ENCODE measurements at places on chromosomes 2 and 18.
A peak's percentile ranks its signal among the peaks of the same experiment; 100 is the strongest.

DNA sequence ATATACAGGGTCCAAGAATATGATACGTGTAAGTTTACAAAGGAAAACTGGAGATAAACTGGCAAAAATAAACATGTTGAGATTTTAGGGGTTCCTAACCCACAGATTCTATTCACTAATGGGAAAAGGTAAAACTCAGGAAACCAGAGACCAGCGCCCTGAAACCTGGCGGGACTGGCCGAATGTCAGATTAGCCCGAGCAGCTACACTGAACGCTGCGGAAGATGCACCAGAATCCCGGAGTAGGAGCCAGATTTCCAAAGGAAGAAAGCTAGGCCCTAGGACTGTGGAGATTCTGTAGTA, 679 bp upstream of the WDR75 start:
- DNase-seq = no peak

DNA sequence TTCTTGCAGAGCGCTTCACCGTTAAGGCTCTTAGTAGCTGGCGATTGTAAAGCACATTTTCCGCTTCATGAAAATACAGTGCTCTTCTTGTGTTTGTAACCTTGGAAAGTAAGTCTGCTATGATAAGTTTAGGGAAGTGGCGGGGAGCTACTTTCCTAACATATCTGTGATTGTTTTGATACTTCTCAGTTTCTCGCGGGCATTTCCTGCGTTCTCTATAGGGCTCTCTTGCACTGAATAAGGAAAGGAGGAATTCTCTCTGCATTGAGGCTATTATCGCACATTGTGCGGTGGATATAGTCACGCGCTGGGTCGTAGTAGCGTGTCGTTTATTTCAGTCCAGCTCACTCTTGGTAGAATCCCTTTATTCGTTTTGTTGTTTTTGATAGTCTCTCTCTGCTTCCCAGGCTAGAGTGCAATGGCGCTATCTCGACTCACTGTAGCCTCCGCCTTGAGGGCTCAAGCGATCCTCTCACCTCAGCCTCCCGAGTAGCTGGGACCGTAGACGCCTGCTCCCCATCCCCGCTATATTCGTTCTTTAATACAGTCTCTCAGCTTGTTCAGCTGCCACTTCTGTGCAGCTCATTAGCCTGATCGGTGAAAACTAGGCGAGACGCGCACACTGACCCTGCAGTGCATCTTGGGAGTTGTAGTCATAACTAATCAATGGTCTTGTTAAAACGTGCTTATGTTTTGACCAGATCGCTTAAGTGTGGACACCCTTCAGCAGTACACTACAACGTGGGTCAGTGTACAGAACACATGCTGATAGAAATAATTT, 1.0 kb upstream of the PPP4R3B start:
- peak; percentile 61 for DNase-seq

- no peak for DNase-seq
These were observed 385.4 kb downstream of the SOX11 start for GRCh38 chr2:6077585-6077984.

DNA sequence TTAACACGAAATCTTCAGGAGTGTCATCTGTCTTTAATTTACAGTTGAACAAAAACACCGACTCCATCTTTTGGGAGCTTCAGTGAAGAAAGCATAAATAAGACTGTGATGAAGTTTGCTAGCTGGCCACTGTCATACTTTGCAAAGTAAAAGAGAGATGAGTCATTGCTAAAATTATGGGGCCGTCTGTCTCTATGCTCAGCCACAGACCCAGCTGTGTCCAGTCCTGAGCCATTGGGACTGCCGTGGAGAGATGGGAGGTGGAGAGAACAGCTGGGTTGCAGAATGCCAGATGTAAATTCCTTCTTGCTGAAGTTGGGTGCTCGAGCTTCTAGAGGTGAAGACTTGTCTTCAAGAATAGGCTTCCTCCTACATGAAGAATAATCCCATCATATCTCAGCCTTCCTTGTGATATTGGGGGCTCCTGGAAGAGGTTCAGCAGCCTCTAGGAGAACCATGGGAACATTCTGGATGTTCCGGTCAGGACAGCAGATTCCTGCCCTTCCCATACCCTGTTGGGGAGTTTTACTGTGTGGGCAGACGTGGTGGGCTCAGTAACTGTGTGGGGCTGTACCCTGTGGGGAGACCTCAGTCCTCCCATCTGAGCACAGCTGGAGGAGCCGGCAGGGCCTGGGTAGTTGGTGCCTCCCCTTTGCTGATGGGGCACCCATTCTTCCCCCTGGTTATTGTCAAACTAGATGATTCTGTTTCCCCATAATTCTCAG, 71.1 kb downstream of the LDLRAD4 start:
- no peak for DNase-seq

DNA sequence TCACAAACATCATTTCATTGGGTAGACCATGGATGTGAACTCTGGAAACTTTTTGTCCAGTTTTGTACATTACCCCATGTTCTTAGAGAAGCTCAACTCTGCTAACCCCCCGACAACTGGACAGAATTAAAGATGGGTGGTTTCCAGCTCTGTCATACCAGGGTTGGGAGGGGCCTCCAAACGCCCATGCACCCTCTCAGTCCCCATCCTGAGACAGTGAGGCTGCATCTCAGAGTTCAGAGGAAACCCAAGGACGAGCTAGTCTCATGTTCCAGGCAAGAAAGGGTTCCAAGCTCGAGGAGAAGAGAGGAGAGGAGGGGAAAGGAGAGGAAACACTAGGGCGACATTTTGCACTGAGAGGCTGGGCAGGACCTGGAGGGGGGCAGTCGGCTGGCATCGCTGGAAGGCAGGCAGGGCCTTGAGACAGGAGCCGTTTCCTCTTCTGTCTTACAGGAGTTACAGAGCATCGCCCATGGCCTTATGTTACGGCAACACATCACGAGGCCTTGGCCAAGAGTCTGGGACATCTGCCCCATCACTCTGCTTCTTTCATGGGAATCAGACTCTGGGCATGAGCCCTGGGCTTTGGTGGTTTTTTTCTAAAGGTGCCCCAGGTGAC, 16.4 kb downstream of the MAL start:
- DNase-seq = no peak

GRCh38 chr18:41731884-41732283, 223.2 kb upstream of the PIK3C3 start:
- DNase-seq = no peak

- DNase-seq = no peak
These were observed 59.3 kb downstream of the RDH14 start for GRCh38 chr2:18501156-18501555.

DNA sequence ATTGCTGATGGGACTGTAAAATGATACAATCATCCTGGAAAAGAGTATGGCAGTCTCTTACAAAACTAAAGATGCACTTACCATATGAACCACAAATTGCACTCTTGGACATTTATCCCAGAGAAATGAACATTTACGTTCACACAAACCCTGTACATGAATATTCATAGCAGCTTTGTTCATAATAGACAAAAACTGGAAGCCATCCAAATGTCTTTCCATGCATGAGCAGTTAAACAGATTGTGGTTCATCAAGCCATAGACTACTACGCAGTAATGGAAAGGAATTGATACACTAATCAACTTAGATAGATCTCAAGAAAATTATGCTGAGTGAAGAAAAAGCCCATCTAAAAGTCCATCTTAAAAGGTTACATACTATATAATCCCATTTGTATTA, 156.1 kb upstream of the SLC39A10 start:
- no peak for DNase-seq

GRCh38 chr2:147174824-147175254, 670.0 kb upstream of the ACVR2A start:
- DNase-seq = no peak

- DNase-seq = no peak
These were observed 24.7 kb upstream of the AGAP1 start for GRCh38 chr2:235468978-235469655.

DNA sequence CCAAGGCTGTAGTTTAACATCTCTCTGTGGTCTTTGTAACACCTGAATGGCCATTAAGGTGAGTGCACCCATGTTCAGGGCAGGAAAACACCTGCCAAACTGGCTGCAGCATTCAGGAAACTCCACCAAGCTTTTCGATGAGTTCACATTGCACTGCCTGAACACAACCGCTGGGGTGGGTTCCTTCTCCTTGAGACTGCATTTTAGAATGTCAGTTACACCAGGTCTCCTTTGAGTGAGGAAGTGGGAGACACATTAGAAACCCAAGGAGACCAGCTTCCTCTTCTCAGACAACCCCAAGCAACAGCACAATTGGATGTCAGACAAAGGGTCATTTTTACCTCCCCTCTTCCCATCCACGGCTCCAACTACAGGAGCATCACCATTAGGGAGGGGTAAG, 35.2 kb downstream of the CYRIA start:
- no peak for DNase-seq

- no peak for DNase-seq
These were observed 380.0 kb downstream of the LRRTM4 start for GRCh38 chr2:77142141-77142540.

DNA sequence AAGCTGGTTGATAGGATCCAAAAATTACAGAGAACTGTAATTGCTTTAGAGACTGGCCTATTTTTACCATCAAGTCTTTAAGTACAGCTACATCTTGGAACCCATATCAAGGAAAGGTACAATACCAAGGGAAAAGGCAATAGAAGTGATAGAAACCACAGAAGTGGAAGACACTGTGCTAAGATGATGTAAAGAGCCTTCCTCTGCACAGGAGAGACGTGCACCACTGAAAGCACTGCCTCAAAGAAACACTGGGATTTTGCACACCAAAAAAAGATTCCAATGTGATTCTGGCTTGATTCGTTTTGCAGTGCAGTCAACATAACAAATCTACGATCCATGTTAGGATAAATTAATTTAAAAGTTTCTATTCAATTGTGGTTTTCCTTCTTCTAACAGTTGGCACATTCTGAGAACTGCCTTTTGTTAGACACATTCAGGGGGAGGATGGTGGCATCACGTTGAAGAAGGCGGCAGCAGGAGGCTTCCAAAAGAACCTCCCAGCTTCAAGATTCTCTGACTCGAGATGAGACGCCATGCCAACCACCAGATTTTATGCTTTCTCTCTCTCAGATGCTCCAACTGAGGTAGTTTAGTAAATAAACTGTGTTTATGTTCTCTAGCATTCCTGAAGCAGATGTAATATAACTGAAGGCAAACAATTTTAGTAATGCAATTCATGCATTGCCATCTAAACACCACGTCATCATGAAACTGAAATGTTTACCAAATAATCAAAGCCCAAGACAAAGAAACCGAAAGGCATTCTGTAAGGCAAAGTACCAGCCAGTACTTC, 102.9 kb downstream of the BCL2 start:
- no peak for DNase-seq
